CD4-positive, alpha-beta T cell treated with Interleukin-10 for 1 hour (primary cell): ENCODE measurements at places on chromosomes 1 and 21.

GRCh38 chr1:165840423-165840822, 13.0 kb downstream of the UCK2 start:
- no peak for DNase-seq

DNA sequence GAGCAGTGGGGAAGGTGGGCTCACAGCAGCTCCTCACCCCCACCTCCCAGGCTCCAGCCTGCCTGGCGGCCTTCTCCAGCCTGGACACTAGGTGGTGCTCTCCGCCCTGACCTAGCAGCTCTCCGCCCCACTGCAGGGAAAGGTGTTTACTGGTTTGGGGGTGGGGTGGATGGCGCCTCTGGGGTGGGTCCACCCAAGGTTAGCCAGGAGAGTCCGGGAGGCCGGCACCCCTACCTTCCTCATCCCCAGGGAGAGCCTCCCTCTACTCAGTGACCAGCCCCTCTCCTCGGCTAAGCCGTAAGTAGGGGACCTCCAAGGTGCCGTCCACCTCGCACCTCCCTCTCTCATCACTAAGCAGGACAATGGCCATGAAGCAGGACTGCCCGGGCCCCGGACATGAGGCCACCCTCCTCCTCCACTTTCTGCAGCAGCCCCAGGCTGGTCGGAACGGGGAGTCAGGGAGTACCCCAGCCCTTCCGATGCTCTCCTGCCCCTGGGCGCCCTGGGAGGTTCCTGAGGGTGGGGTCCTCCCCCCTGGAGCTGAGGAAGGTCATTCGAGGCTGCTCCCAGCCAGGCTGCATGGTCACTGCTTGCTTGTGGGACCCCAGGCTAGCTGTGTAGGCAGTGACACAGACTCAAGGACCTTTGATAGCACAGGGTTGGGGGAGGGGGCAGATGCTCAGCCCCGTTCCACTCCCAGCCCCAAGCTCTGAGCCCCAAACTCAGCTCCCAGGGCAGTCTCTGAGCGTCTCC, 101.4 kb upstream of the VAMP3 start:
- peak; percentile 64 for DNase-seq

DNA sequence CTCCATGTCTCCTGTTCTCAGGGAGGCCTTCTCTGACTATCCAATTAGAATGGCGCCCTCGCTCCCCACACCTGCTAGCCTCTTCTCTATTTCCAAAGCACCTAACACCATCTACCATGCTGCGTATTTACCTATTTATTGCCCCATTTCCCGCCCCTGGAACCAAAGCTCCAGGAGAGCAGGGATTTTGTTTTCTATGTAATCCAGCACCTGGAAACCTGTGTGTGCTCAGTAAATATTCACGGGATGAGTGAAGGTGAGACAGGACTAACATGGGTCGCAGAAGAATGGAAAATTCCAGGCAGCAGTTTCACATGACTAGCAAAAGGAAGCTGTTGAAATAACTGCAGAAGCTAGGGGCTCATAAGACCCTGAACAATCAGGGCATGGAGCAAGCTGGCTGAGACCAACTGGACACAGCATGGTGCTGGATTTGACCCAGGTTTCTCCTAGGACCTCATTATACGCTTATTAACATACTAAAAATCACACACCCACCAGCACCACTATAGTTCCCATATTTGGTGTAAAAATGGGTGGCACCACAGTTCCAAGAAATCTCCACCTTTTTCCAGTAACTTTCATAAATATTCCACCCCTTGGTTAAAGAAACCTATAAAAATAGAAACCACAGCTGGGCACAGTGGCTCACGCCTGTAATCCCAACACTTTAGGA, 15.1 kb upstream of the TENT5B start:
- no peak for DNase-seq

- no peak for DNase-seq
Measured at GRCh38 chr1:47522935-47523834, 85.3 kb downstream of the FOXD2 start.

DNA sequence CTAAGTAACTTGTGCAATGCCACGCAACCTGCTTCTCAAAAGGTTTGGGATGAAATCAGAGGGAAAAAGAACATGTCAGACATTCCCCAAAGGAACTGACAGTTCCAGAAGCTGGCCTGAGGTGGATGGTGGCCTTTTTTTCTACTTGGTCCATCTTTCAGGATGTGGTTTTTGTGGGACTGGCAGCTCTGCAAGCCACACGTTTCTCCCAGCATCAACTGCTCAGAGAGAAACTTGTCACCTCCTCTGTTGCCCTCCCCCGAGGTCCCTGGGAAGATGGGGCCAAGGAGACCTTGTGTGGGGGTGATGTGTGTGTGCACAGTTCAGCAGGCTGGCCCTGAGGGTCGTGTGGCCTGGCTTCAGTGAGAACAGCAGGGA, 2.5 kb upstream of the DHRS3 start:
- peak; percentile 48 for DNase-seq

DNA sequence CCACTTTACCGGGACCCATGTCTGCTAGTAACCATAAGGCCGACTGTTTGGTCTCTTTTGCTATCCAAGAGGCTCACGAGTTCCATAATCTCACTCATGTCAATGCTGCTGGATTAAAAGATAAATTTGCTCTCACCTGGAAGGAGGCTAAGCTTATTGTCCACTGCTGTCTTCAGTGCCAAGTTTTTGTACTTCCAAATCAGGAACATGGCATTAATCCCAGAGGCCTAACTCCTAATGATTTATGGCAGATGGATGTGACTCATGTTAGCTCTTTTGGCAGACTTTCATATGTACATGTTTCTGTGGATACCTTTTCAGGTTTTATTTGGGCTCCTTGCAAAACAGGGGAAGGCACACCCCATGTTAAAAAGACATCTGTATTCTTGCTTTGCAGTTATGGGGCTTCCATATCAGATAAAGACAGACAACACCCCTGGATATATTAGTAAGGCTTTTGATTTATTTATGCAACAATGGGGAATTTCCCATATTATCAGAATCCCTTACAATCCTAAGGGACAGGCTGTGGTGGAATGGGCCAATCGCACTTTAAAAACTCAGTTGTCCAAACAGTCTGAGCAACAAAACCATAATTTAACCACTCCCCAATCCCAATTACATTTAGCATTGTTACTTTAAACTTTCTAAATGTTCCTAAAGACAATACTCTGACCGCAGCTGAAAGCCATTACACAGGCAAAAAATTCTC, 162.7 kb downstream of the IER5 start:
- DNase-seq, result no peak

DNA sequence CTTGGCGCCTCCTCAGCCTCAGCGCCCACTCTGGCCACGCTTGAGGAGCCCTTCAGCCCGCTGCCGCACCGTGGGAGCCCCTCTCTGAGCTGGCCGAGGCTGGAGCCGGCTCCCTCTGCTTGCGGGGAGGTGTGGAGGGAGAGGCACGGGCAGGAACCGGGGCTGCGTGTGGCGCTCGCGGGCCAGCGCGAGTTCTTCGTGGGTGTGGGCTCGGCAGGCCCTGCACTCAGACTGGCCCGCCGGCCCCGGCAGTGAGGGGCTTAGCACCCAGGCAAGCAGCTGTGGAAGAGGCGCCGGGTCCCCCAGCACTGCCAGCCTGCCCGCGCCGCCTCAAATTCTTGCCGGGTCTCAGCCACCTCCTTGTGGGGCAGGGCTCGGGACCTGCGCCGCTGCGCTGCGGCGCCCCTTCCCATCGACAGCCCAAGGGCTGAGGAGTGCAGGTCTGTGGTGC, 61.4 kb downstream of the SLC16A1 start:
- DNase-seq, result no peak

- DNase-seq, result peak; percentile 64
Measured at GRCh38 chr21:46605767-46606426, 1.0 kb upstream of the S100B start.

GRCh38 chr1:209768354-209768774, 12.5 kb downstream of the TRAF3IP3 start:
- peak; percentile 86 for DNase-seq

DNA sequence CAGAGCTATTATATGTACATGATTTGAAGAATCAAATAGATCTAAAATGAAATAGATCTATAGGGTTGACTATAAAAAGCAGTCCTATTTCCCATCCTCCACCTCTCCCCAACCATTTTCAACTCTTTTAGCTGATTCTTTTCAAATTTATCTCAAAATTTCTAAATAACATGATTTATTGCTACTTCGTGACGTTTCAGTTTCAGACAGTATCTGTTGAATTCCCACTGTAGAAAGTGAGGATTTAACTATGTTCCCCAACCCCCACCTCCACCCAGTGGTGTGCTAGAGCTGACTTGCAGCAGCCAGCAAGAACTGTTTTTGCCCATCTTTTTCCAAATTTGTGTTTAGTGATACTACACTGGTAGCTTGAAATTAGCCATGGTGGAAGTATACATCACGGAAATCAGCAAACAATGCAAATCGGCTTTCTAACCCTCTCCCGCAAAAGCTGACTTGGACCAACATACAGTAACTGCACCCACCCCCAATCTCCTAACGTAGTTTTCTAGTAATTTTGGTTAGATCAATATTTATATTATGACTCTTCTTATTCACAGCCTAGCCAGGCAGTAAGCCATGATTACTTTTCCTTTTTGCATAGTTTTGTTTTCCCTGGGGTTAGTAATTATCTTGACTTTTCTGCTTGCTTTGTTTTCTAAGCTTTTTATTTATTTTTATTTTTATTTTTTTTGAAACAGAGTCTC, 10.9 kb downstream of the SEMA4A start:
- no peak for DNase-seq

- no peak for DNase-seq
Measured at GRCh38 chr1:61450872-61451571, 273.9 kb downstream of the TM2D1 start.

DNA sequence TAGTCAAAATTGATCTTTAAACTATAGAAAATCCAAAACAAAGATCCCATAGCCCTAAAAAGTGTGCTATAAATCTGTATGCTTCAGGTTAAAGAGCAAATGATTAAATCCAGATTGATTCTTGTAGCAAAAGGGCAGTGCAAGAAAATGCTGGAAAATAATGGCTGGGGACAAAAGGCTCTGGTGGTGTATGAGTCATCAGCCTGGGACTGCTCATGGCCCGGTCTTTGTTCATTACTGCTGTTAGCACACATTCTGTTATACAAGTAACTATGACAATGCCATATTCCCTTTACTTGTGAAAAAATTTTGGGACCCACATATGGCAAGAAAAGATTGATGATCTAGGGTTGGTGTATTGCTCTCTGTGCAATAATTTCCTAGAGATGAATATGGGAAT, 89.1 kb downstream of the RWDD3 start:
- no peak for DNase-seq

DNA sequence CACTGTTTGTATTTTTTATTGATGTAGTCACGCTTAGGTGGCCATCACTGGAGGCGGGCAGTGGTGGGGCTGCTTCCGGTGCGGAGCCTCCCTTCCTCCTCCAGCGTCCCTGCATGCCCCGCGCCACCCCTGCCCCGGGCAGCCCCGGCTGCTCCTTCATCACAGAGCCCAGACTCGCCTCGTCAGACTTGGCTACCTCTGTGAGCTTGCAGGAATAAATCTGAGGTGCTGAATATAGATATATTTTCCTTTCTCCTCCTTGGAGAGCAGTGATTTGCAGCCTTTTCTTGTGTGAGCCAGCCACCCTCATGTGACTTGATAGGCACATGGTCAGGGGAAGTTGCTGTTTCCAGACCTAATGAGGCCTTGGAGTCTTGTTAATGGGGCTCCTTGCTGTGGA, 412.7 kb upstream of the VAMP3 start:
- DNase-seq, result no peak
